ENCODE measurements at places on chromosomes 6 and 20. TPM values are rescaled to one million over a fixed set of nuclear protein-coding genes. Genes with fewer than 3 reads are reported as not detected.
A peak's percentile ranks its signal among the peaks of the same experiment; 100 is the strongest.

DNA sequence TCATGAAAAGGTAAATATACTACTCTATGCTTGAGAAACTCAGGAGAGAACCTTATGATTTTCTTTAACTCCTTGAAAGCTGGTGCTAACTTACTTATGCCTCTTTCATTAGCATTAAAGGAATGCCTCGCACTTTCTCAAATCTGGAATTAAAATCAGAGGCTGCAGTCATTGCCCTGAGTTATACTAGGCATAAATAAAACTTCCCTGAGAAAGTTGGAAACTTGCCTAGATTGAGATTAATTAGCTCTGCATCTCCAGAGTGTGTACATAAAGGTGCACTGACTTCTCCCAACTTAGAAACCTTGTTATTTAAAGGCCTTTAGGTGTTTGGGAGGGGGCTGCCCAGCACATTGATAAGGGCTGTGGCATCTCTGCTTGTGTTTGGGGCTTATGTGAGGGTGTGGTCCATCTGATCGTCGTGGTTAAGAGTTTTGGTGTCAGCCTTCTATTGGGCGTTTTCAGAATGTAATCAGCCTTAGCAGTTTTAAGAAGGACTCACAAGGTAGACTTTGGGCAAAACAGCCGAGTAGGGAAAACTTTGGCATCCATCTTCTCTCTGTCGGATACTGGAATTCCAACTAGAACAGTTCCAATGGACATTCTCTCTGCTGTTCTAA is 32.1 kb upstream of the CCN6 start:
- no peak for DNase-seq

GRCh38 chr6:75317503-75318206 is 33.1 kb upstream of the TMEM30A start:
- DNase-seq = no peak

DNA sequence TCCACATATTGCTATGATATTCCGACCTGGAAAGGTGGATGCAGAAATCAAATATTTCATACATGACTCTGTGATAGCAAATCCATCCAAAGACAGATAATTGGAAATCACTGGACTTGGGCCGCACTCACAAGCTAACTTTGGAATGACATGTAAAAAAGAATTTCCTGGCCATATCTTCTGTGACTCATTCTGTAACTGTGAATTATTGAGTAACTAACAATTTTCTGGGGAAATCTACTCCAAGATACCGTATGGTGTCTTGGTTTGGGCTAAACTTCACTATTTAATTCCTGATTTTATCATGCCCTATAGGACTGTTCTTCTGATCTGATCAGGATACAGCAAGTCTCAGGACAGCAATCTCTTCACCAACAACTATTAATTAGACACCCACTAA is 92.7 kb upstream of the LY86 start:
- DNase-seq = no peak

DNA sequence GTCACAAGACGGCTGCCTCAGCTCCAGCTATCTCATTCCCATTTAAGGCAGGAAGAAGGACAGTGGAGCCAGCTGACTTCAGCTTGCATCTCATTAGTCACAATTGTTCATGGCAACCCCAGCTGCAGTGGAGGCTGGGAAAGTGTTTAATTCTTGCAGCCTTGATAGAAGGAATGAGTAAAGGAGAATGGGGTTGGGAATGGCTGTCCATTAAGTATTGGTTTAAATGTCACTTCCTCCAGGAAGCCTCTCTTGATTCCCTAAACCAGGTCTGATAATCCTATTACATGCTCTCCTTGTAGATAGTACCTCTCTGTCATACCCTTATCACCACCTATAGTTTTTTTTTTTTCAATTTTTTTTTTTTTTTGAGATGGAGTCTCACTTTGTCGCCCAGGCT is 166.4 kb downstream of the TFAP2C start:
- no peak for DNase-seq

- no peak for DNase-seq
Measured at GRCh38 chr6:47710295-47710694, 11.9 kb downstream of the ADGRF4 start.

- peak; percentile 55 for DNase-seq
Measured at GRCh38 chr6:95693108-95693507, 115.8 kb downstream of the MANEA start.

- DNase-seq = no peak
Measured at GRCh38 chr6:43328528-43328927, 19.9 kb upstream of the CRIP3 start.

GRCh38 chr20:4063631-4064030 is 48.3 kb upstream of the RNF24 start:
- no peak for DNase-seq

DNA sequence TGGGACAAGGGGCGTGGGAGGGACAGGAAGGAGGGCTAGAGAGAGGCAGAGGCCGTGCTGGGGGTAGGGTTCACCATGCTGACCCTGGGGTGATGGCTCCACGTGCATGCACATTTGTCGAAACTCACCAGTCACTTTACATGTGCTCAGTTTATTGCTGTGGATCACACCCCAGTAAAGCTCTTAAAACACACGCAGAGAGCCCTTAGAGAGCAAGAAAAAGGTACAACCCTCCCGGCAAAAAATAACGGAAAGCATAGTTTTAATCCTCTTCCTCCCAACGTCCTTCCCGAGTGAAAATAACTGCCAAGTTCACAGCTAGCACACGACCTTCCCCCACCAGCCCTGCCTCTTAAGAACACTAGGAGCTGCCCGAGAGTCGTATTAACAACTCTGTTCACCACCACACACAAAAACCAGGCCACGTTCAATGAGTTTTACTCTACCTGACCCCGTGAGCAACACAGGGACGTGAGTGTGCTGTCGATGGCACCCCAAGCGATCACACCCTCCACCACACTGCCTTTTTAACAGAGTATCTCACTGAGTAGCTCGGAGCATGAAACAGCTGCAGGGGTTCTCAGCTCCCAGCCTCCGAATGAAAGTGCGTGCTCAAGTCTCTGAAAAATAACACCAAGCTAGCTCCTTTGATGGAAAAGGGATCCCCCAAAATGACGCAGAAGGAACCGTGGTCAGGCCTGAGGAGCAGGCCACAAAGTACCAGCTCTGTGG is 39.7 kb downstream of the TAF4 start:
- DNase-seq = no peak

GRCh38 chr6:14353281-14353680 is 235.7 kb downstream of the CD83 start:
- no peak for DNase-seq

DNA sequence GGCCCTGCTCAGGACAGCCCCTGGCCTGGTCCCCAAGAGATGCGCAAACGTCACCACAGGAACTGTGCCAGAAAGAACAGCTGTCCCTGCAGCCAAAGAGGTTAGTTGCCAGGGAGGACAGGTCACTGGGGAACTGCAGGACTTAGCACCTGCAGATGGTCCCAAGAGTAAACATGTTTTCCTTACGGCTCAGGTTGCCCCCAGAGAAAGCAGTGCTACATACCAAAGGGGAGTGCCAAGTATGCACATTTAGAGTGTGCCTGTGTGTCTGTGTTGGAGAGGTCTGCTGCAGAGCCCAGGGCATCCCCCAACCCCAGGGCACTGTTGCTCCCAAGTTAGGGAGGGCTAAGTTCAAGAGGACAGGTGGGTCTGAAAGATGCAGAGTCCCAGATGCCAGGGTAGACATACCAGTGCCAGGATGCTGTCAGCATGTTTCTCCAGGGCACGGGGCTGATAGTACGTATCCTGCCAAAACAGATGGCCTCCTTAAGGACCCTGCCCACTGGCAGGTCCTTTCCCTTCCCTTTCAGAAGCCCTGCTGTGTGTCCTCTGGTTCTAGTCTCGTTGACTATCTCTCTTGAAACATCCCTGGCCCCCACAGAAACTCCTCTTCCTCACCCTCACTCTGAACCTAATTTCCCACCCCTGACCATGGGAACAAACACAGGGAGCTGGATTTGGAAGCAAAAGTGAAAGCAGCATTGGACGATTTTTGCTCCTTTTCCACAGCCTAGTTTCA is 1.3 kb downstream of the ABHD16A start:
- no peak for DNase-seq

DNA sequence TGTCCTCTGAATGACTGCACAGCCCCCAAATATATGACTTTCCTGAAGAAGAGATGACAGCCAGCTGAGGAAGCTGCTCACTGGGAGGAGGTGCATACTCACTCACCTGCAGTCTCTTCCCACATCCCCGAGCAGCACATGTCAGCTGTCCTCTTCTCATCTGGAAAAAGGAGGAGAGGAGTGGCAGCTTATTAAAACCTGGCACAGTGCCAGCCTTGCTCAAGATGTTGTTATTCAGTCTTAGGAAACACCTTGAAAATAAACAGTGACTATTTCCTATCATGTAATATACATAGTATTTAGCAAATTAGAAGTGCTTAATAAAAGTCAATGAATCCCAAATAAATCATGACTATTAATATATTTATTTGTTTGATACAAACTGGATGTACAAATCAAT is 232.9 kb downstream of the EPM2A start:
- DNase-seq = no peak

GRCh38 chr6:41877051-41877680 is 18.0 kb downstream of the USP49 start:
- no peak for DNase-seq

DNA sequence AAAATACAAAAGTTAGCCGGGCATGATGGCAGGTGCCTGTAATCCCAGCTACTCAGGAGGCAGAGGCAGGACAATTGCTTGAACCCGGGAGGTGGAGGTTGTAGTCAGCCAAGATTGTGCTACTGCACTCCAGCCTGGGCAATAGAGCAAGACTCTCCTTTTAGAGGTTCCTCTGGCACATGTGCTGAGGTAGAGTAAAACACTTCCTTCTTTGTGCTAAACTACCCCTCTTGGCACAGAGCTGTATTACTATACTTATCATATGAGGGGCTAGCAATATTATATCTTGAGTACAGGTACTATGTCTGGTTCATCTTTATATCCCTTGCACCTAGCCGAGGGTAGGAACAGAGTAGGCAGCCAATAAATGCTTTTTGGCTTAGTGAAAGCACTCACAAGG is 40.2 kb upstream of the SAMHD1 start:
- DNase-seq = no peak

DNA sequence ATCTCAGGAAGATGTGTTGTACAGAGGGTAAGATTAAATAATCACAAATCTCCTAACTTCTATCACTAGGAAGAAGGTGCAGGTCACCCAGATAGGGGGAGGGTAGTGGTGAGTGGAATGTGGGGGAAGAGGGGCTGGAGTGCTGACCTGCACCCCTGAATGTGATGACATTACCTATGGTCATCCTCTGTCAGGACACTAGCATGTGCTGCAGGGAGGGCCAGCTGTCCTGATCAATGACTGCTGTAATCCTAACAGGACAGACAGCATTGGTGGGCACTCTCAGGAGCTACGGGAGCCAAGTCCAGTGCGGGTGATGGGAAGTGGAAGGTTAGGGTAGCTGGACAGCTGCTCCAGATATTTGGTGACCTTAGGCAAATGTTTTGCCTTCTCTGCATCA is 45.2 kb upstream of the CST5 start:
- DNase-seq = no peak

GRCh38 chr20:53468587-53468986 is 125.1 kb downstream of the ZNF217 start:
- no peak for DNase-seq

DNA sequence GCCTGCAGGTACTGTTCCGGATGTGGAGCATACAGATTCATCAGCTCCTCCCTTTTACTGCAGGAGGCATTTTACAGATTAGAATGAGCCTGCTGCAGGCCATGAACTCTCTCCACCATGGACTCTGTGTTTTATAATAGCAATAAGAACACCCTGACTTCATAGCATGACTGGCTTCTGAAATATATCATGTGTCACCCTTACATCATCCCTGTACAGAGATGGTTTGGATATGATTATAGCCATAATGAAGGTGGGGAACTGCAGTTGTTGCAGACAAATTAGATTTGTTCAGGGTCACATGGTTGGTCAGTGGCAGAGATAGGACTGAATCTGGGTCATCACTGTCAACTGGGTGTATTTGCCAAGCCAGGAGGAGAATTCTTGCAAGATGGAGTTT is 100.7 kb downstream of the FOXO3 start:
- no peak for DNase-seq

DNA sequence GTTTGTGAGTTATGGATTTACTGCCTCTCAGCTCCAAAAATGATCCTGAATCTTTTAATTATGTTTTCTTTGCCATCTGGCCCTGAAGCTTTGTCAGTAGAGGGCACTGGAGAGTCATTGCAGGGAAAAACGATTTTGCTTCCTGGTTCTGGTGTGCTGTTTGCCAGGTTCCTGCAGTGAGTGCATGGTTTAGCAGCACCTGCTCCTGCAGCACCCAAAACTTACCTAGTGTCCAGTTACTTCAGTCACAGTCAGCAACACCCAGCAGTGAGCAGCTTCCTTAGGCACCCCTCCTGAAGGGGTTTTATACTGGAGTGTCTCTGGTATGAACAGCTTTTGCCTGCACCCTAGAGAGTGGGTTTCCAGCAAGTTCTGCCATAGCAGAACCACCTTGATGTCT is 6.0 kb upstream of the TRIM26 start:
- peak; percentile 66 for DNase-seq

DNA sequence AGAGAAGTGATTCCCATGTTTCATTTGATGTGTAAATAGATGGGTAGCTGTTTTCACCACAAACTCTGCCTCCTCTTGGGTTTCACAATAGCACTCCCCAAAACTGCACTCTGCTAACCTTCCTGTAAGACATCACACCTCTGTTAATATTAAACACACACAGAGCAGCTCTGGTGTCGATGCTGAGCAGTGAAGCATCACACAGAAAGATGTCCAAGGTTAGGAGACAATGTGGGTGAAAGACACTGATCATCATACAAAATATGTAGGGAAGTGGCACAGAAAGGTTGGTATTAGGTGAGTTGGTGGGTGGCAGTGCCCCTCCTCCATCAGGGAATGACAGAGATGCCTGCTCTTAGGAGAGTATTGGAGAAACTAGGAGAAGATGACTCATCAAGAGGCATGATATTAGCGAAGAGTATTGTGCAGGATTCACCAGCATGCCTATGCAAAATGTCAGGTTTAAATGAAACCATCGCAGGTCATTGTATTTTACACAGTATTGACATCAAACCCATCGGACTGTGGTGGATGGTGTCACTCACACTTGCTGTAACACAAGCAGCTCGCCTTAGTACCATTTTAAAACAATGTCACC is 199.7 kb downstream of the TBXT start:
- no peak for DNase-seq

GRCh38 chr6:148332088-148332487 is 10.6 kb upstream of the SASH1 start:
- no peak for DNase-seq

DNA sequence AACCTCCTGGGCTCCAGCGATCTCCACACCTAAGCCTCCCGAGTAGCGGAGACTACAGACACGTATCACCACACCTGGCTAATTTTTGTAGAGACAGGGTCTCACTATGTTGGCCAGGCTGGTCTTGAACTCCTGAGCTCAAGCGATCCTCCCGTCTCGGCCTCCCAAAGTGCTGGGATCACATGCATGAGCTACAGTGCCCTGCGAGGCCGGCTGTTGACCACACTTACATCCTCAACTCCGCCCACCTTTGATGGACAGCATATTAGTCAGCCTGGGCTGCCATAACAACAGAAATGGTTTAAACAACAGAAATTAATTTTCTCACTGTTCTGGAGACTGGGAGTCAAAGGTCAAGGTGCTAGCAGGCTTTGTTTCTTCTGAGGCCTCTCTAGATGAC is 107.7 kb downstream of the JPH2 start:
- no peak for DNase-seq

RFX6 gene
- total RNA-seq = not detected

SUMO4 gene
- total RNA-seq = 0.82 TPM

FERMT1 gene
- total RNA-seq = 1.3 TPM

SYCP2L gene
- 12.5 TPM for total RNA-seq

CYP21A2 gene
- not detected for total RNA-seq

CDSN gene
- not detected for total RNA-seq

ZNF391 gene
- 16.5 TPM for total RNA-seq

NOX3 gene
- total RNA-seq = not detected

FOXC1 gene
- 0.45 TPM for total RNA-seq

KHDC1L gene
- total RNA-seq = 1.9 TPM

HLA-G gene
- not detected for total RNA-seq

Data from neural progenitor cell (in vitro differentiated cells).